ENCODE measurements at places on chromosomes 7 and 10.

DNA sequence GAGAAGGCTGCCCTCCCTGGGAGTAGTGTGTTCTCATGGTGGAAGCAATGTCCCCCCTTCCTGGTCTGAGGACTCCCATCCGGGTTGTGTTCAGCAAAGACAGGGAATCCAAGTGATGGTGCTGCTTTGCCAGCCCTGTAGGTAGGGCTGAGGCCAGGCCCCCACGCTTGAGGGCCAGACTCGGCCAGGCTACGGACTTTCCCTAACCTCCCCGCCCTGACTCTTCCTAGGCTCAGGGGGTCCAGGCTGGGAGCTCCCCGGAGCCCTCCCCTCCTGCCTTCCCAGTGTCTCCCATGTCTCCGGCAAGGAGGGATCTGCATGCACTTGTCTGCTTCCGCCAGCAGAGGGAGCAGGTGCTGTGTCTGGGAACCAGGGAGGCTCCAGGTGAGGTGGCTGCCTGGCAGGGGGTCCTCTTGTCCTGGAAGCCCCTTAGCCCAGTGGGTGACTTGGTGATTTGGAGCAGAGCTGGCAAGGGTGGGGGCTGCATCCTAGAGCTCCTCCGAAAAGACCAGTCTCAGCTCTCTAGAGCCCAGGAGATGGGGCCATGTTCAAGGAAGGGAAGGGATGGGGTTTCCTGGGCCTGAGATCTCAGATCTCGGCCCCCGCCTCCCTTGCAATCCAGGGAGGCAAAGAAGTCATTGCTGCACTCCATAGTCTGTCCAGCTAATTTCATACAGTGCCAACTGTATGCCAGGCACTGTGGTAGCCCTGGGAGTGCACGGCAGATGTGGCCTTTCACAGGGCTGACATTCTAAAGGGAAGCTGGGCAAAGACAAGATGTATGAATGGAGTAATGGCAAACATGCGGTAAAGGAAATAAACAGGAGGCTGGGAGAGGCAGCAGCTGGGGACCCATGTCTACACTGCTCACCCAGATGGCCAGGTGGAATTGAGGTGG, 20.3 kb upstream of the SFRP5 start:
- DNase-seq = no peak

- no peak for DNase-seq
Observed at GRCh38 chr10:93235686-93236085, 162.0 kb downstream of the CYP26A1 start.

GRCh38 chr10:127991543-127992255, 84.8 kb downstream of the PTPRE start:
- no peak for DNase-seq

DNA sequence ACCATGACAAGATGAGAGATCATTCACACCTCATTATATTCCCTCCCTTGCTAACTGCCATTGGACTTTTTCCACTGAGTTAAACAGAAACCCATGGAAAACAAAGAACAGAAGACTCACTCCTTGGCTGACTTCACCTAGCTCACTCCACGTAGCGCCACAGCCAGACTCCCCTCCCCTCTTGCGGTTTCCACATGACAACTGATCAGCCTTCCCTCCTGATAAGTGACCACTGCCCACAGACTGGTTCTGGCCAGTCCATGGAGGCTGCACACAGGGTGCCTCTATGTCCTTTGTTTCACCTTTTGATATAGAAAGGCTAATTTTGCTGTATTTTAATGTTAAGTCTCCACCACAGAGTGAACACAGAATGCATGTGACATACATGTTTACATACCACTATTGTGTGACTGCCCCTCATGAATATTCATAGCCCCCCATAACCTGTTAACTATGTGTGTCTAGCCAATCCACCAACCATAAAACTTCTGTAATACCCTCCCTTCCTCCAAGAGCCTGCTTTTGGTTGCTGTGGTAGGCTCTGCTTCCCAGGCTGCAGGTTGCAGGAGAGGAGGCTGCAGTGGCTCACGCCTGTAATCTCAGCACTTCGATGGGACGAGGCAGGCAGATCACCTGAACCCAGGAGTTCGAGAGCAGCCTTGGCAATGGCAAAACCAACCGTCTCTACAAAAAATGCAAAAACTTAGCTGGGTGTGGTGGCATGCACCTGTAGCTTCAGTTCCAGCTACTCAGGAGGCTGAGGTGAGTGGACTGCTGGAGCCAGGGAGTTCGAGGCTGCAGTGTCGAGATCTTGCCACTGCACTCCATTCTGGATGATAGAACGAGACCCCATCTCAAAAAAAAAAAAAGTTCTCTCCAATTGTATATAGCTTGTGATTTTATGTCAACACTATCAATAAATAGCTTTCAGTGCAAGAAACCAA, 10.0 kb upstream of the IFIT5 start:
- DNase-seq = no peak

DNA sequence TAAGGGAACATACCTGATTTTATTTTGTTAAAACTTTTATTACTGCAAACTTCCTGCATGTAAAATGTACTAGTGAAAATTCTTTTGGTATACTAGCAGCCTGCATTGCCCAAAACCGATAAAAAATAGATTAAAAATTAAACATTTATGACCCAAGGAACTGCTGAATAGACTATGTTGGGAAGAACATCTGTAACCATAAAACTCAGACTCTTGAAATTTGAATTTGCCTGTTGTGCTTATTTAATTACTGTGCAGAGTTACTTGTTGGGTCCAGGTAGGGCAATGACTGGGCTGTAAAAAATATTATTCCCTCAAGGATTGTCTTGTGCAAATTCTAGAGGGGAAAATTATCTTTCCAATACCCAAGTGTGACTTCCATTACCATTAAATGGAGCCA, 193.5 kb upstream of the PITRM1 start:
- DNase-seq = no peak

DNA sequence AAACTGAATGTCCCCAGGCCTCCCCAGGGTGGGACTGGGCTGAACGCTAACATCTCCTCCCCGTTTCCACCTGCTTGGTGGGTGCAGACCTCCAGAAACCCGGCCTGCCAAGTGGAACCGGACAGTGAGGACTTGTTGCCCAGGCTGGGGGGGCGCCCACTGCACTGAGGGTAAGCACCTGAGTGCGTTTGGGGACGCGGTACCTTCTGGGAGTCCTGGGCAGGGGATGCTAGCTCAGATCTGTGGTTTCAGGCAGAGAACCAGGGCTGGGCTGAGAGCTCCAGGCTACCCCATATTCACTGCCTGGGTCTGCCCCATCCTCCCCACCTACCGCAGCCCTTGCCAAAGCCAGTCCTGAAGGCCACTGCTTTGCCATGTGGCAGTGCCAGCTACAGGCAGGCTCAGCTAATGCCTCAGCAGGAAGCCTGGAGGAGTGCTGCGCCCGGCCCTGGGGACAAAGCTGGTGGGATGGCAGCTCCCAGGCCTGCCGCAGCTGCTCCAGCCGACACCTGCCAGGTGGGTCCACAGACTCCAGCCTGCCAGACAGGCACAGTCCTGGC, 3.5 kb upstream of the ZNF467 start:
- DNase-seq = no peak

GRCh38 chr10:126092366-126093215, 196.2 kb downstream of the FANK1 start:
- no peak for DNase-seq

- no peak for DNase-seq
Observed at GRCh38 chr7:139664434-139664833, 113.4 kb downstream of the HIPK2 start.

- DNase-seq = no peak
Observed at GRCh38 chr7:82600531-82600930, 157.0 kb upstream of the CACNA2D1 start.

DNA sequence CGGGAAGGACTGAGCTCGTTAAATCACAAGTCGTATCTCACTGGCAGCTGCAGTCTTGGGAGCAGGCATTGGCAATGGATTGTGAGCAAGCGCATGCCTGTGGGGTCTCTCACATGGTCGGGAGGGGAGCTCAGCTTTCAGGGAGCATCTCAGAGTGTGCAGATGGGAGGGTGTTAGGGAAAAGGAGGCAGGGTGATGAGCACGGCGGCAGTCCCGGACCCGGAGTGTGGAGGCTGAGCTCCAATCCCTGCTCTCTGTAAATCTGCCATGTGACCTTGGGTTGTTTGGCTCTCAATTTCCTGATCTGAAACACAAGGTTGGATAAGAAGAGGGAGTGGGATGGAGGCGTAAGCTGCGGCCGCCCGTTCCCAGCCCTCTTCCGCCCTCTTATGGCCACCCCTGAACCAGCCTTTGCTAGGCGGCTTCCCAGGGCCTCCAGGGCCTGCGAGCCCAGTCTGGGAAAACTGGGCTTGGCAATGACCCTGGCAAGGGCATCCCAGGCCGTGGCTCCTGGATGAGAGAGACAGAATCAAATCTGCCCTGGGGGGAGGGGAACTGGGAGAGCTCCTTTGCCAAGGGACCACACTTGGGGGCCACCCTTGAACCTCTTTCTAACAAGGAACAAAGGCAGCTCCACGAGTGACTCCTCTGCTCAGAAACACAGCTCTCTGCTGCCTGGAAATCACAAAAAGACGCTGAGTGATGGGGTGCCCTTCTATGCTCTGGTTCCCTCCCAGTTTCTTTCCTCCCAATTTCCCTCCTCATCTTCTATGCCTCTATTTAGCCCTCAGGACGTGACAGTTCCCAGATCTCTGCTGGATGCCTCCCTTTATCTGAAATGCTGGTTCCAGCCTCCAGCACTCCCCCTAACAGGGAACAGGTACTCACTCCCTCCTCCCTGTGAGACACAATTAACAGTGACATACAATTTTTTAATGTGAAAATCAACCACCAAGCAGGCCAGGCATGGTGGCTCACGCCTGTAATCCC, 41.7 kb upstream of the LOXL4 start:
- DNase-seq = no peak

GRCh38 chr7:114432703-114433102, 18.1 kb downstream of the FOXP2 start:
- DNase-seq = no peak

DNA sequence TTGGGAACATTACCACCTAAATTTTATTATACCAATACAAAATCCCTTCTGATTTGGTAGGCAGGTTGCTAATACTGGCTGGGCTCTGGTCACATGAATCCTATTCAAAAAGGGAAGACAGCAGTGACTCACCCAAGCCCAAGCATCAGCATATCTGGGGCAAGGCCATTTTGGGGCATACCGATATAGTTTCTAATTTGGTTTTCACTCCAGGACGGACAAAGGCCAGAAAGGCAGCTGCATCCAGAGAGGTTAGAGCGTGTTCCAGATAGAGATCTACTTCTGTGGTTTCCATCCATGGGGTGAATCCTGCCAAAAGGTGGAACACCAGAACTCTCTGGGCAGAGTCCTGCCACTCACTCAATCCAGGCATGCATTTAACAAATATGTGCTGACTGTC, 335.8 kb downstream of the ELMO1 start:
- DNase-seq = no peak

DNA sequence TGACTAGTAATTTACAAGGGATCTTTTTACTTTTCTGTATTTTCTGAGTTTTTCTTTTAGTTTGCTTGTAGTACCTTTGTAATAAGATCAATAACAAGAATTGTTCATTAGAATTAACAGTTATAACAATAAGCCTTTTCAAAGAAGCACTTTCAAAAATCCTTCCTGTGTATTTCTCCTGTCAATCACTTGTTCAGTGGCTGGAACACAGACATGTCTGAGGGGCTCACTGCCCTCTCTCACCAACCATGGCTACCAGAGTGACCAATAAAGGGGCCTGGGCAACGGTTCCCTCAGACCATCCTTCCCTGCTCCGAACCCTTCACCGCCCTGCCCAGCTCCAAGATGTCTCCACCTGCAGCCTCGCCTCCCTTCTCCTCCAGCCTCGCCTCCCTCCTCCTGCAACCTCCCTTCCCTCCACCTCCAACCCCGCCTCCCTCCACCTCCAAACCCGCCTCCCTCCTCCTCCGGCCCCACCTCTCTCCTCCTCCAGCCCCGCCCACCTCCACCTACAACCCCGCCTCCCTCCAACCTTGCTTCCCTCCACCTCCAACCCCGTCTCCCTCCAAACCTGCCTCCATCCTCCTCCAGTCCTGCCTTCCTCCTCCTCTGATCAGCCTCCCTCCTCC, 353.4 kb downstream of the TNS3 start:
- DNase-seq = no peak

DNA sequence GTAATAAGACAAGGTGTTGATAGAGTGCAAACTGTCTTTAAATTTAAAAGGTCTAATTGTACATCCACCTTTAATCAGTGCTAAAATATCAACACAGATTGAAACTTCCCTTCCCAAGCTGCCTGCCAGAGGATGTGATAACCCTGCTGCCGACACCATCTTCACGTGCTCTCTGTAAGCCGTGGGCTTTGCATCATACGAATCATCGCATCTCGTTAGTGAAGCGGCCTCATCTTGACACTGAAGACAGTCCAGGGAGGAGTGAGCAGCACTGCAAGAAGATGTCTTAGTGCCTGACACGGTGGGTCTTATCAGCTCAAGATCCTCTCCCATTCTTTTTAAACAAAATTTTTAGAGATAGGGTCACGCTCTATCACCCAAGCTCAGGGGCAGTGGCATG, 518.8 kb downstream of the PTPRN2 start:
- DNase-seq = no peak
